ENCODE measurements at places on chromosomes 3 and 15.

DNA sequence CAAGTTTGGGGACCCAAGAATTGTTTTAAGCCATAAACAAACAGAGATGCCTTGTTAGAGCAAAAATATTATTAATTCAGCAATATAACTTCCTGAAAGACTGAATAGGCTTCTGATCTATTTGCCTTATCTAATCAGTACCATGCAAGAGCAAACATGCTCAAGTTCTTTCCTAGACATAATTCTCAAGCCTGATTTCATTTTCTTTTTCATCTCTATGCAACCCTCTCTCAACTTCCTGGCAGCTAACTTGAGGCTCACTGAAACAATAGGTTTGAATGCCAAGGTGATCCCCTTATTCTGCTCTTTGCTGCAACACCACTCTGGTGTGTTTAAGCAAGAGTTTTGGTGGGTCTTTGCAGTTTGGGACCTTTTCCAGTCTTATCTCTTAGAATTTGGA lies 230.9 kb upstream of the CD96 start:
- no peak for DNase-seq

DNA sequence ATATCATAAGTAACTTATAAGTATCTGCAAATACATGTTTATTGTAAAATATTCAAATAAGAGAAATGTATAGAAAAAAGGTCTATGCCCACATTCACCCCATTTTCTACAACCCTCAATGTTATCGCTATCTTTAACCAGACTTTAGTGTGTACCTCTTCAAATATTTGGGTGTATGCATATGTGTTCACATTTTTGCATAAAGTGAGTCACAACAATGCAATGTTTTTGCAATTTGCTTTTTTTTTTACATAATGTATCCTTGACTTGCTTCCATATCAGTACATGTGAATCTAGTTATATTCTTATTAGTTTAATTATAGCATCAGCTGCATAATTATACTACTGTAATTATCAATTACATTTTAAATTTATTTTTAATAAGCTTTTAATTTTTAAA lies 117.3 kb upstream of the LYSMD4 start:
- no peak for DNase-seq

DNA sequence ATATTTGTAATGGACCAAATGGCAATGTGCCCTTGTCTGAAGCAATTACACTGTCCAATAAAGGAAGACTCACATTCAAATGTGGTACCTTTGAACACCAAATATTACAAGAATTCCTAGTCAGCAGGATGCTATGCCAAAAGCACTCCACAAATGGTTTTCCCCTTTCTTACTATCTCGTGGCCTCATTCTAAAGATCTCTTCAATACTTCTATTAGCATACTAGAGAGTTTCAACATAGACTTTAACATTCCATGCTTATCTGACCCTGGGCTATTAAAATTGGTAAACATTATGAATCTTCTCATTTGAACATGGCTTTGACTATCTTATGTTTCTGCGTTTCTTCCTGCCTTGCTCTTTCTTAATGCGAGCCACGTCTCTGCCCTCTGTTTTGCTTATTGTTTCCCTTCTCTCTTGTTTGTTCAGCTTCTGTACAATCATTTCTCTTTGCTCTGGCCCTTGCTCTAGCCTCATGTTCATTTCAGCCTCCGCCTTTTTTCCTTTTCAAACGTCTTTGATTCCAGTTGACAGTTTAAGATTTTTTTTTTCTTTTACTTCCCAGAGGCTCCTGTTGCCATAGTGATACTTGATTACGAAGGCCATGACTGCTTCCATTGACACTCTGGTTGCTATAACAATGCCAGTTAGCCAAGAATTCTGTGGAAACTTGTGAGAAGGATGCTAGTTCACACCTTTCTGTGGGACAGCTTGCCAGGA lies 49.5 kb upstream of the SLC9A9 start:
- DNase-seq, result peak; percentile 55

DNA sequence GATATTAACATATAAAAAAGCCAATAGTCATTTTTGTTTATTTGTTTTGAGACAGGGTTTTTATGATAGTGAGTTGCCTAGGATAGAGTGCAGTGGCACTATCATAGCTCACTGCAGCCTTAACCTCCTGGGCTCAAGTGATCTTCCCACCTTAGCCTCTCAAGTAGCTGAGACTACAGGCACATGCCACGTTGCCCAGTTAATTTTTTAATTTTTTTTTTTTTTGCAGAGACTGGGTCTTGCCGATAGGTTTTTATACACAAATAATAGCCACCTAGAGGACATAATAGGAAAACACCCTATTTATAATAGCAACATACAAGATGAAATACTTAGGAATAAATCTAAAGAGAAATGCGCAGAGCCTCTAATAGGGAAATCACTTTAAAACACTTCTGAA lies 13.3 kb downstream of the EIF3J start:
- DNase-seq, result no peak

DNA sequence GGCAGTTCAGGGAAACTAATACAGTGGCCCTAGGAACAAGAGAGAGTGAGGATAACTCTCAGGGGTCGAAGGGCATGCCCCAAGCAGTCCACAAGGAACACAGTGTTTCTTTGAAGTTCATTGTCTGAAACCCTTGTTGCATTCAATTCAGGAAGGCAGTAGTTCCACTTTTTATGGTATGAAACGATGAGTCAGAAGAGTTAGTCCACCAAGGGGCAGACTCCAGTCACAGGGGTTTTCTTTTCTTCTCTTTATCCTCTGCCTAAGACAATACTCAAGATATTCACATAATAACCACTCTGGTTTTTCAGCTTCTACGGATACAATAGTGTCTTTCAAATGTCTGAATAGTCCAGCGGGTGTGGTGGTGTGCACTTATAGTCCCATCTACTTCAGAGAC lies 23.7 kb upstream of the TICRR start:
- no peak for DNase-seq

DNA sequence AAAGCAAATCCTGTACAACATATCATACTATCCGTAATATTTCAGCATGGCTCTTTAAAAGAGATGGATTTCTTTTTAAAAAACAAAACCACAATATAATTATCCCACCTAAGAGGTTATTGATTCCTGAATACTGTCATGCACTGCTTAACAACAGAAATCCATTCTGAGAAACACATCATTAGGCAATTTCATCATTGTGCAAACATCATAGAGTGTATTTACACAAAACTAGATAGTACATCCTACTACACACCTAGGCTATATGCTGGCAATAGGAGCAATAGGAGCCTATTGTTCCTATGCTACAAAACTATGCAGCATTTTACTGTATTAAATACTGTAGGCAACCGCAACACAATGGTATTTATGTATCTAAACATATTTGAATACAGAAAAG lies 242.0 kb downstream of the NEK10 start:
- no peak for DNase-seq

- DNase-seq, result no peak
Observed at GRCh38 chr15:33985751-33986150, 17.5 kb downstream of the CHRM5 start.

GRCh38 chr3:19881036-19881435 lies 53.0 kb downstream of the EFHB start:
- no peak for DNase-seq

DNA sequence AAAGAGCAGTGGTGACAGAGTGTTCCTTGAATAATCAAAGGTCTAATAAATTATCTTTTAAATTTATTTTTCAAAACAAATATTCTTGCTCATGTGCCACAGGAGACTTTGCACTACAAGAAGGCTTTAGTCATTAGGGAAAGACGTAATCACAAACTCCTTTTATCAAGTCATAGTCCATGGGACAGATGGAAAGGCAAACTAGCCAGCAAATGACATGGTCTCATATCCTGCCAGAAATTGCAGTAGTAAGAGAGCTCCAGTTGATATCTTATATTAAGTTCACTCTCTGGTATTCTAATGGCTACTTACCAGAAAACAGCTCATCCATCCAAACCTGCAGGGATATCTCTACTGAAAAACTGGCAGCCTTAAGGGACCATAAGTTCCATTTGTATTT lies 225.0 kb upstream of the TP63 start:
- no peak for DNase-seq

- DNase-seq, result peak; percentile 86
Observed at GRCh38 chr15:42919799-42920518, 619 bp downstream of the TTBK2 start.

DNA sequence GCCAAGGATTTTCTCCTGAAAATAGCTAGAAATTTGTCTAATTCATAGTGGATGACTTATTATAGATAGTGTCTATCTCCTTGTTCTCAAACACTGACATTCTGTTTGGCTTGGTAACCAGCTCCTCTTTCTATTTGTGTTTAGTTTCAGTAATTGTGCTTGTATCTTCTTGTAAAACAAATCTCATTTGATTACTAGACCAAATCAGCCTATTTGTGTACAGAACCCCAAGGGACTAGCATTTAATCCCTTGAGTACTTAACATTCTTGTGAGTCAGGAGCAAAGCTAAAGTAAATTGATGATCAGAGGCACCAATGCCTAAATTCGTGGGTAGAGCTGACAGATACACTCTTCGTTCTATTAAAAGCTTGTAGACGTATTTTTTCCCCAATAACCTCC lies 306.5 kb upstream of the SLITRK3 start:
- no peak for DNase-seq

DNA sequence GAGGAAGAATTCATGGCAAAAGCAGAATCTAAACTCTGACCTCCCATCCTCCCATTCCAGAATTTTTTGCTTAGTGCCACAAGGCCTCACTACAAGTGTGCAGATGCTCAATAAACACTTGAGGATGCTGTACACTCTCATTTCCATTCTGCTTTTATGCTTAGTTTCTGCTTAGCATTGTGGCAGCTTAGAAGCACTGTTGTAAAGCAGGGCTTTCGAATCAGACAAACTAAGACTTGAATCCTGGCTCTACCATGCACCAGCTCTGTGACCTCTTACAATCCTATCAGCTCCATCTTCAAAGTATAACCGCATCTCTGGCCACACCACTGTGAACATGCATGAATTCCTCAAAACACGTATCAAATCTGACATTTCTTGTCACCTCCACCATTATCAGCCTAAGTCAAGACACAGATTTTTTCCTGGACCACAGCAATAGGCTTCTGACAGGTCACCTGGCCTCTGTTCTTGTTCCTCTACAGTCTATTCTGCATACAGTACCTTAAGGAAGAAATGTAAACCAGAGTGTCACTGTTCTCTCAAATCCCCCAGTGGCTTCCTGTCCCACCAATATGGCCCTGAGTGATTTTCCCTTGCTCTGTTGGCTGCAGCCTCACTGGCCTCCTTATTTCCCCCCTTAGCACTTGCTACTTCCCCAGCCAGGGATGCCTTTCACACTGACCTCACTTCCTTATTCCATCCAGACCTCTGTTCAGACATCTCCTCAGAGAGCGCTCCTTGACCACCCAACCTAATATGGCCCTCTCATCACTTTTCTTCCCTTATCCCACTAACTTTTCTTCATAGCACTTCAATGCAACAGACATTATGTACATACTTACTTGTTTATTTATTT lies 8.1 kb upstream of the PHC3 start:
- no peak for DNase-seq

DNA sequence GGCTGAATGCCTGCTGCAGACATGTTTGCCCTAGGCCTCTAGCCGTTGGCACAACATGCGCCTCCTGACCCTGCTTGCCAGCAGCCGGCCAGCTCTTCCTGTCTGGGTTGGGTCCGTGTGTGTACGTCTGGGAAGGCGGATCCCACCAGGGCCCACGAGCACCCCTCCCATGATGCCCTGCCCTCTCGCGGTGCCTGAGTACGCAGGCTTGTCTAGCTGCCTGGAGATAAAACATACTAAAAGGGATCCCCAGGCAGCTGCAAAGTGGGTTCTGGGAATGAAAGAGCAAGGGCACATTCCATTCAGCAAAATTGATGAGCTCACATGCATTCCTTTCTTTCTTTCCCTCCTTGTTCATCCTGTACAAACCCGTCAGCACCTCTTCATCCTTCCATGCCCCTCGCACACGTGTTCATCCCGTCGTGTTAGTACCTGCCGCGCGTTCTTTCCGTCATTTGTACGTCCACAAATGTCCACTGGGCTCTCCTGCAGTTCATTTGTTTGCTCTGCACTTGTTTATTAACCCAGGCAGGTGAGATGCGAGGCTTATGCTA lies 74.3 kb downstream of the FBLN2 start:
- no peak for DNase-seq

GRCh38 chr15:51386029-51386428 lies 44.6 kb downstream of the GLDN start:
- no peak for DNase-seq

DNA sequence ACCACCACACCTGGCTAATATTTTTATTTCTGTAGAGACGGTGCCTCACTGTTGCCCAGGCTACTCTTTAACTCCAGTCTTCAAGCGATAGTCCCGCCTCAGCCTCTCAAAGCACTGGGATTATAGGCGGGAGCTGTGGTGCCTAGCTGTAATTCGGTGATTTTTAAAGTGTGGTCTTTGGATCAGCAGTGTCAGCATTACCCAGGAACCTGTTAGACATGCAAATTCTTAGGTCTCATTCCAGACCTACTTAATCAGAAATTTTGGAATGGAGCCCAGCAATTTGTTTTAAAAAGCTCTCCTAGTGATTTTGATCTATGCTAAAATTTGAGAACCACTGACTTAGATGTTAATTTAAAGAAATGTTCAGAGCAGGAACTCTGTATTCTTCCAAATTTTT lies 51.9 kb downstream of the GOLM2 start:
- no peak for DNase-seq

DNA sequence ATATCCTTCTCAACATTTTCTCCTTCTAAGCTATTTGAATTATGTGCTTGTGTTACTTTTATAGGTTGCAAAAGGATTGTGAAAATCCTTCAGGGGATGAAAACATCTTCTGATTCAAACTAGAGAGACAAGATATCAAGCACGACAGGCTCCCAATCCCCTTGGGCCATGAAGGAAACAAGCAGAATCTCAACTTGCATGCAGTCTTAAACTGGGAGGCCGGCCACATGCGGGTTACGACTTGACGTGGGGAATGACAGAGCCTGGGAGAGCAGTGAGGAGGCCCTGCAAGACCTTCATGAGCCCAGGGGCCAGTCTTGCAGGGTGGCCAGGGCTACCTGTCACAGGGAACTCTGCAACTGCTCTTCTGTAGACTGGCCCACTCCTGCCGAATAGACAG lies 94.4 kb downstream of the SCN11A start:
- no peak for DNase-seq

- no peak for DNase-seq
Observed at GRCh38 chr3:193971261-193971751, 164.6 kb upstream of the HES1 start.

DNA sequence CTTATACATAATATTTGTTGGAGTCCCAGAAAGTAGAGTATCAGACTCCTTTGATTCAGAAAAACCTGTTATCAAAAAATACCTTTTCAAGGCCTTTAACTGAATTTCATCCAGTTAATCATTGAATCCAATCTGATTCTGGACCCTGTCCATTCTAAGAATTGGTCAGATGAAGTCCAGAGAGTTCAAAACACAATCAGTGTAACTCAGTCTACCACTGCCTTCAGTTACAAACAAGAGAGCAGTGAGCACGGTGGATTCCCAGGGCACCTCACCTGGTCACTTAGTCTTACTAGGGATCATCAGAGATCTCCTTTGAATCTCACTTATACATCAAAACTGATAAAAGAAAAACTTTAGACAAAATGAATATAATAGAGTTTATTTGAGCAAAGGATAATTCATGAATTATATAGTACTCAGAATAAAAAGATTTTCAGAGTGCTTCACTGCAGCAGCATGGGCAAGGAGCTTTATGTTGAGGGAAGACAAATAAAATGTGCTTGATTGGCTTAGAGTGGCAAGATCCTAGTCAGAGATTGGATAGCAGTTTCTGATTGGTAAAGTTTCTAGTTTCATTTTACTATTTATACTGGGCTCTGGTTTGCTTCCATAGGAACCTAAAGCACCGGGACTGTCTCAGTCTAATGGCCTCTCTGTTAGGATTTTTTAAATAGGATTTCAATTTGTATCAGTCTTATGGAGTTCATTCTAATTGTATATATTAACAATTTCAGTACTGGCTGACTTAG lies 474.9 kb upstream of the GOLIM4 start:
- no peak for DNase-seq

- no peak for DNase-seq
Observed at GRCh38 chr3:148128136-148128535, 569.6 kb upstream of the AGTR1 start.
